Stimulated activated CD8-positive, alpha-beta memory T cell treated with anti-CD3 and anti-CD28 coated beads, Interleukin-12 subunit alpha, Interleukin-12 subunit beta, amount 100 ng/mL, for 1 hour (primary cell): ENCODE measurements at places on chromosomes 3 and 15.

GRCh38 chr3:123618768-123619484, 34.1 kb upstream of the HACD2 start:
- no peak for DNase-seq

GRCh38 chr3:31848163-31848818, 132.8 kb downstream of the OSBPL10 start:
- DNase-seq: no peak

GRCh38 chr15:96553931-96554330, 223.4 kb downstream of the NR2F2 start:
- no peak for DNase-seq

DNA sequence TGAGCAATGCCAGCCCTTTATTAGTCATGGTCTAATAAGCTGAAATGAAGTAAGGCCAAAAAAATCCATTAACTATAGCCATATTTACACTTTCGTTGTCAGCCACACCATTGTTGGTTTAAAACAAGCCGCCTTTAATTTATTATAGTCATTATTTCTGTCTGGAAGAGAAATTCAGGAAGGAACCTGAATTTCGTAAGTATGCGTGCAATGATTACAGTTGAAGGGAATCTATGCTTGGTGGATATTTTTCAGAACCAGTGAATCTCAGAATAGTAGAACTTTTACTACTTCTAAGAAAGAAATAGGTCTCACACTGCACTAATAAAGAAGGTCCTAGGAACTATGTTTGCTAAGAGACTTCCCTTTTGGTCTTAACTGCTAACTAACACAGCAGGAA, 59.1 kb downstream of the FAM43A start:
- no peak for DNase-seq

DNA sequence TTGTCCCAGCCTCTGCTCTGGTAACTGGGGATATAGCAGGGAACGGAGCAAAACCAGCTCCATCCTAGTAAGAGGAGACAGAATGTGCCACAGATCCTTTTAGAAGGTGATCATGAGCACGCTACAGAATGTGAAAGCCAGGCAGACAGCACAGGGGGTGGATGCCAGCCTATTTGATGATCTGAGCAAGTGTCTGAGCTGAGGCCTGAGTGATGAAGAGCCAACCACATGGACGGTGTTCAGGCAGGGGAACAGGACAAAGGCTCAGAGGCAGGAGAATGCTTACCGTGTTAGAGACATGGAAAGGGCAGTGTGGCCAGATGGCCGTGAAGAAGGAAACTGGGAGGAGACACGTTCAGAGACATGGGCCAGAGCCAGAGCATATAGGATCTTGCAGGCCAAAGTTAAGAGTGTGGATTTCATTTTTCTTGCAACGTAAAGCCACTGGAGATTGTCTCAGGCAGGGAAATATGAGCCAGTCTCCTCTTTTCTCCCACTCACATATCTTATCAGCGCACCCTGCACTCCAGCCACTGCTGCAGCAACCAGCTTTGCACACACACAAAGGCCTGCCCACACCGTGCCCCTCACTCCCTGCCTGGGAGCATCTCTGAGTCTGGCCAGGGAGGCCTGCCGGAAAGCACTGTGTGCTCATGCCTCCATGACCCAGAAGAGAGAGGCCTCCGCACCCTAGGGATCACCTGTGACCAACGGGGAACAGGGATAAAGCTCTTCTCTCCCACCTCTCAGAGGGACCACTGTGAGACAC, 20.1 kb downstream of the RAB43 start:
- no peak for DNase-seq

- no peak for DNase-seq
Measured at GRCh38 chr3:4950351-4950784, 28.9 kb upstream of the BHLHE40 start.

GRCh38 chr3:9864200-9864927, 15.7 kb downstream of the CIDEC start:
- no peak for DNase-seq

GRCh38 chr3:153972862-153973261, 148.3 kb upstream of the ARHGEF26 start:
- no peak for DNase-seq

DNA sequence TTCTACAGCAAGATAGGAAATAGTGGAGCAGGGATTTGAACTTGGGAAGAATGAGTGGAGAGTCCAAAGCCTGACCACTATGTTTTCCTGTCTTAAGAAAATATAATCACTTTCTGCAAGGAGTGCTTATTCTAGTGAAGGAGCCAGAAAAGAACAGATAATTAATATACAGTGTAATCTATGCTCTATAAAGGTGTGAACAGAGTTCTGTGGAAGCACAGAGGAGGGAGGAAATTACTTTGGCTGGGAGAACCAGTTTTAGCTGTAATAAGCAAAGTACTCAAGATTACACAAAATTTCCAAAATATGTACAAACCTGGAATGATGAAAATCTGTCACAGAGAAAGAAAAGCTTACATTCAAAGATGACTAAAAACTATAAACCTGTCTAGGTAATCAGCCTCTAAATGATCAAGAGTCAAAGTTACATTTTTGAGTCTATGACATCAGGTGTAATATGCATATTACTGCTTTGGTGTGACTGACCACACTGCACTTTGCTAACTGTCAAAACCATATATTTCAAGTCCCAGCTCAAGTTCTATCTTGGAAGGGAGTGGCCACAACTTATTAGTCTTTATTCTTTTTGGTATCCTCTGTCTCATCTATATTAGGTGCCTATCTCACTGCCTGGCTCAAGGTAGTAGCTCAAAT, 40.7 kb upstream of the MB21D2 start:
- no peak for DNase-seq

DNA sequence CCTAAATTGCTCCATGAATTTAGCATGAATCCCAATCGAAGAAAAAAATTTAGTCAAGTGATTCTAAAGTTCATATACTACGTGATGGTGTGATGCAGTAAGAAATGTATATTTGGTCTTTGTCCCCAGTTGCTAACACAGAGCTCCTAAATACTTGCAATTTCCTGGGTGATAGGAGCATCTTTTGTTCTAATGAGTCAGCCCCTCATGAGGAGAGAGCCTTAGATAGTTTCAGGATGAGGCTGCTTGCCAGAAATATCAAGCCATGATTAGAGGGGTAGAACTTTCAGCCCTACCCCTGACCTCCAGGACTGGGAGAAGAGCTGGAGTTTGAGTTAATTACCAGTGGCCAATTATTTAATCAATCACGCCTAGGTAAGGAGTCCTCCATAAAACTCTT, 170.2 kb downstream of the PDE8A start:
- no peak for DNase-seq

GRCh38 chr15:99604865-99605264, 39.1 kb downstream of the MEF2A start:
- DNase-seq: no peak

DNA sequence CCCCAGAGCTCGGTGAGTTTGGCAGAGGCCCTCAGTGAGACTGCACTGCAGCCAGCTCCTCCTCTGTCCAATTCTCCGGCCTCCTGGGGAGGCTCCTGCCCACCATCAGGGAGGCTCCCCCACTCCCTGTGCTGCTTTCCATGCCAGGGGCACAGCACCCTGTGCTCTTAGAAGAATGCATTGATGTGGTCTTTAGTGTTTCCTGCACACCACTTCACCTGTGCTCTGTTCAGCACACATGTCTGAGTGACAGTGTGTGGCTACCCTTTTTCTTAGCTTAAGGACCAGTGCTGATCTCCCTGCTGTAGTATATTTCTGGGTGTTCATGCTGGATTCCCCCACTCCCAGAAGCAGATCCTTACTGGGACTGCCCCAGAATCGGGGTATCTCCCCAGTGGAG, 36.2 kb upstream of the PRR20G start:
- no peak for DNase-seq

DNA sequence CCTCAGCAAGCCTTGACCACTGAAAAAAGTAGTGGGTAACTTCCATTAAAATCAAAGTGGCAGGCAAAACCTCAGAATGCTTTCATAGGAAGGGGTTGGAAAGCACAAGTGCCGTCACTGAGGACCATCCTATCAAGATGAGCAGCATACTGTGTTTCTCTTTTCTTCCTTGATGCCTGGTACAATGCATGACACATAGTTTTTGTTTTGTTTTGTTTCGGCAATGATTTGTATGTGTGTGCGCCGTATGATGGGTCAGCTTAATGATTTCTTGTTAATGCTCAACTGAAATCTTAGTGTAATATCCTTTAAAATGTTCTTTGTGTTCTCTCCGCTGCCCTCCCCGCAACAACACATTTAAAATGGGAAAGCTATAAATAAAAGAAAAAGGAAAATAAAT, 476.4 kb upstream of the KCNMB2 start:
- no peak for DNase-seq

GRCh38 chr3:45654397-45654944, 34.7 kb upstream of the SACM1L start:
- DNase-seq: no peak

GRCh38 chr3:63132461-63133250, 145.5 kb upstream of the SYNPR start:
- no peak for DNase-seq

- no peak for DNase-seq
Measured at GRCh38 chr15:40232625-40233070, 6.2 kb upstream of the PAK6 start.

DNA sequence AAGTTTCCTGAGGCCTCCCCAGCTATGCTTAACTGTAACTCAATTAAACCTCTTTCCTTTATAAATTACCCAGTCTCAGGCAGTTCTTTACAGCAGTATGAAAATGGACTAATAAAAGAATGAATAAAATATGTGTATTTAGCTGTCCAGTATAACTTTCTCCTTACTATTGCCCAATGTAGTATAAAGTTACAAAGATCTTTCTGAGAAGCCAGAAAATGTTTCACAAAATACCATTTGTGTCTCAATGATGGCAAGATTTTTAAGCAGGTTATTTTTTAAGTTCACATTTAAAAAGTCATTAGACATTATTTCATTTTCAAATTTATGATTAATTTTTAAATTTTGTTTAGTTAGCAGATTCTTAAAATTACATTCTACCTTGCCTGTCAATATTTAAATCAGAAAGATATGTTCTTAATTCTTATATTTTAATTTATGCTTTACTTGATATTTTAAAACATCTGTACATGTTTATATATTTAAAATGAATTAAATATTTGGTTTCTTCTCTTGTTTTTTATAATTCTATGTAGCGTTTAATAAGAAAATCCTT, 189.2 kb downstream of the GBE1 start:
- no peak for DNase-seq

DNA sequence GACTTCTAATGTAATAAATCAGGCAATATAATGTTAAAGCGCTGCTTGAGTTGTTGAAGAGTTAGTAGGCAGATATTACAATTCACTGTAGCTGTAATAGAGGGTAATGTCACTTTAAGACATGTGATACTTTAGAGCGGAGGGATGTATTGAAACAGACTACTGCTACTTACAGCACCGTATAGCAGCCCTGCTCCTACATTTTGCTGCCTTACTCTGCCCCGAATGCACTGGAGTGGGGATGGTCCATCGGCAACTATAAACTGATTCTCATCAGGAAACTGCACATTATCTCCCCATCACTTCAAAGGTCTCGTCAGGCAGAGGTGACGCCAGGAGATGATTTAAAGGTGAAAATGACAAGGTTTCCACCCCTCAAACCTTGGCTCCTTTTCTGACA, 349.7 kb upstream of the SUCLG2 start:
- DNase-seq: no peak

GRCh38 chr3:62587579-62588031, 214.3 kb upstream of the FEZF2 start:
- no peak for DNase-seq

- DNase-seq: no peak
Measured at GRCh38 chr3:142065932-142066331, 83.4 kb downstream of the TFDP2 start.
